ENCODE measurements at places on chromosomes 2 and 18.

- no peak overlapping the region for H3K4me3 ChIP-seq
- no peaks in the 10 kb centered on the region for H3K36me3 ChIP-seq
- H3K4me1 ChIP-seq: no peaks in the 10 kb centered on the region
These were observed 108.3 kb downstream of the DYSF start for GRCh38 chr2:71561441-71562267.

DNA sequence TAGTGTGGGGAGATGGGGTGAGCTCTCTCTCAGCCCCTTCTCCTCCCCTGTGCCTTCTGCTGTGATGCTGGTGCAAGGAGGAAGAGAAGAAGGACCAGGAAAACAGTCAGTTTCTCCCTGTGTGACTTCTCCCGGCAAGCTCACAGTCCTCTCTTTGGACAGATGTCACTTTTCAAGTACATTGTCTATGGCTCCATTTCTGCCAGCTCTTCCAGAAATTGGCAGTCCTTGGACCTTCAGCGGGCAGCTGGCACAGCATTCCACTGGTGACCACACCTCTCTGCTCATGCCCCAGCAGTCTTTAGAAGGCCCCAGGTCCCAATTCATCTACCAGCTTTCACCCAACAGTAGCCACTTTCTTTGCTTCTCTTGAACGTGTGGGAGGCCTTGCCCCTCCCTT is 63.9 kb downstream of the AOX1 start:
- H3K27me3 ChIP-seq: peaks cover 3% of the 10 kb centered on the region
- H3K4me1 ChIP-seq: no peaks in the 10 kb centered on the region
- no peak overlapping the region for H3K4me3 ChIP-seq
- no peak for DNase-seq
- no peaks in the 10 kb centered on the region for H3K36me3 ChIP-seq

DNA sequence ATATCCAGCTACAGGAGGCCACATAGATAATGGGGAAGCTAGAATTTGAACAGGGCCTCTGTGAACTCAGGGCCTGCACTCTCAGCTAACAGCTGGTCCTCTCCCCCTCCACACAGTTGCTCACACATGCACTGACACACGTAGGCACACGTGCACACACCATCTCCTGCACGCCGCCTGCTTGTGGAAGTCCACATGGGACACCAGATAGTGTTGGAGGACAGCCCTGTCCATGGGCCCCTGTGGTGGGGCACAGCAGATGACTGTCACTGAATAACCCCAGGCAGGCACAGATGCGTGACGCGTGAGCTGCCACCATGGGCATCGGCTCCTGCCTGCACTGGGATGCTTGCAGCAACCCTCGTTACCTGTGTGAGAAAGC is 52.9 kb downstream of the ADI1 start:
- no peak overlapping the region for H3K27ac ChIP-seq
- no peak overlapping the region for H3K4me3 ChIP-seq
- DNase-seq: no peak
- H3K4me1 ChIP-seq: peaks cover 3% of the 10 kb centered on the region
- no peaks in the 10 kb centered on the region for H3K27me3 ChIP-seq

- H3K27me3 ChIP-seq: no peaks in the 10 kb centered on the region
- no peak overlapping the region for H3K4me3 ChIP-seq
- no peak overlapping the region for H3K27ac ChIP-seq
These were observed 1995.5 kb upstream of the CELF4 start for GRCh38 chr18:39561126-39561525.

DNA sequence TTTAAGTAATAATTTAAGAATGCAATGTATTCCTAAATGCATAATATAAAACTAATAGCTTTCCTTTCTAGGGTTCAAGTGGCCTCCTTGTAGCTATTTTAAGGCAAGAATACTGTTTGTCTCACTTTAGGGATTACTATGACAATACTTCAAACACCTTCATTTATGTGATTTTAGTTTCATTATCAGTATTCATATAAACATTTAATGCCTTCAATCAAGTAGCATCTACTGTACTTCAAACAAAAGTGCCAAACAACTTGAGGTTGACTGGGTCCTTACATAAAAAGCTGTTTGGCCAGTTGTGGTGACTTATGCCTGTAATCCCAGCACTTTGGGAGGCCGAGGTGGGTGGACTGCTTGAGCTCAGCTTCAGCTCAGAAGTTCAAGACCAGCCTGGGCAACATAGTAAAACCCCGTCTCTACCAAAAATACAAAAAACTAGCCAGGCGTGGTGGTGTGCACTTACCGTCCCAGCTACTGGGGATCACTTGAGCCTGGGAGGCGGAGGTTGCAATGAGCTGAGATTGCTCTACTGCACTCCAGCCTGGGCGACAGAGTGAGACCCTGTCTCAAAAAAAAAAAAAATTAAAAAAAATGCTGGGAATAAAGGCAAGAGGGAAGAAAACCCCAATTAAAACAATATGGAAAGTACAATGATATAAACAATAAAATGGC is 9.3 kb downstream of the MEX3C start:
- peak overlapping the region; percentile 13 for H3K27ac ChIP-seq
- H3K4me1 ChIP-seq: peaks cover 83% of the 10 kb centered on the region
- H3K4me3 ChIP-seq: peak overlapping the region; percentile 12
- no peaks in the 10 kb centered on the region for H3K27me3 ChIP-seq

DNA sequence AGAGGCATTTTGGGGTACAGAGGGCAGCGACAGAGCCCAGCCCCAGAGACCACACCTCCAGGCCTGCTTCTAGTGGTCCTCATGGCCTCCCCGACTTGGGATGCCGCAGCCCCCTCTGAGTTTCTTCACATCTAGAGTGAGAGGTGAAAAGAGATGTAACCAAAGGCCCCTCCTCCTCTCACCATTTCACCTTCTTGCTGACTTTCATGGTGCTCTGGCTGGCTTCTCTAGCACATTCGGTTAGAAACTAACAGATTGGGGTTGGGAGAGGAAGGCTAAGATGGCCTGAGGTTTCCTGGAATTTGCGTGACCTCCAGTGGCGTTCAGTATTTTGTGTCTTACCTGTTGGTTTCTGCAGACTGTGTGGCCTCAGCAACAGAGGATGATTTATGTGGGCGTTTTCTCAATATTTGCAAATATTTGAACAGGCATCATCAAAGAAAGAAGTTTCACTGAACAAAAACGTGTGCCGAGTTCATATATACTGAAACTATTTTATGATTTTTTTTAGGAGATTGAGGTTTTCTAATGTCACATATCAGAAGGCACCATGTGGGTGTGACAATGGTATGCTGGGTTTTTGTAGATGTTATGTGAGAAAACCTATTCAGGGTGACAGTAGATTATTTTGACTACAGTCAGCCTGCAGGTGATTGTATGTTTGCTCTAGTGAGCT is 69.9 kb upstream of the BCL2L11 start:
- H3K36me3 ChIP-seq: peaks cover 7% of the 10 kb centered on the region
- H3K4me1 ChIP-seq: peaks cover 64% of the 10 kb centered on the region
- peak overlapping the region; percentile 91 for H3K27ac ChIP-seq
- no peak for DNase-seq
- peaks cover 35% of the 10 kb centered on the region for H3K27me3 ChIP-seq

- H3K4me1 ChIP-seq: peaks cover 6% of the 10 kb centered on the region
- no peaks in the 10 kb centered on the region for H3K27me3 ChIP-seq
- H3K36me3 ChIP-seq: no peaks in the 10 kb centered on the region
- no peak overlapping the region for H3K27ac ChIP-seq
These were observed 3.9 kb downstream of the ABCB11 start for GRCh38 chr2:169027234-169027633.

DNA sequence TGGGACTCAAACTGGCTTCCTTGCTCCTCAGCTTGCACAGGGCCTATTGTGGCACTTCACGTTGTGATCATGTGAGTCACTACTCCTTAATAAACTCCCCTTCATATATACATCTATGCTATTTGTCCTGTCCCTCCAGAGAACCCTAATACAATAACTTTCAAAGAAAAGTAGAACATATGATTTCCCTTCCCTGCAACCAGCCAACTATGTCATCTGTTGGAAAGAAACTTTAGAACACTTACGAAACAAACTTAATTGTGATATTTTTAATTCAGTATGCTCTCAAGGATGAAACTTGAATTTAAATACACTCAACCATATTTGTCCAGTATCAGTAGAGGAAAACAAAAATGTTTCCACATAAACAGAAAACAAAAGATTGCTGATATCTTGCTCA is 84.4 kb downstream of the DYM start:
- H3K4me1 ChIP-seq: no peaks in the 10 kb centered on the region
- DNase-seq: no peak
- no peak overlapping the region for H3K27ac ChIP-seq
- H3K36me3 ChIP-seq: peaks cover 24% of the 10 kb centered on the region
- H3K27me3 ChIP-seq: no peaks in the 10 kb centered on the region

DNA sequence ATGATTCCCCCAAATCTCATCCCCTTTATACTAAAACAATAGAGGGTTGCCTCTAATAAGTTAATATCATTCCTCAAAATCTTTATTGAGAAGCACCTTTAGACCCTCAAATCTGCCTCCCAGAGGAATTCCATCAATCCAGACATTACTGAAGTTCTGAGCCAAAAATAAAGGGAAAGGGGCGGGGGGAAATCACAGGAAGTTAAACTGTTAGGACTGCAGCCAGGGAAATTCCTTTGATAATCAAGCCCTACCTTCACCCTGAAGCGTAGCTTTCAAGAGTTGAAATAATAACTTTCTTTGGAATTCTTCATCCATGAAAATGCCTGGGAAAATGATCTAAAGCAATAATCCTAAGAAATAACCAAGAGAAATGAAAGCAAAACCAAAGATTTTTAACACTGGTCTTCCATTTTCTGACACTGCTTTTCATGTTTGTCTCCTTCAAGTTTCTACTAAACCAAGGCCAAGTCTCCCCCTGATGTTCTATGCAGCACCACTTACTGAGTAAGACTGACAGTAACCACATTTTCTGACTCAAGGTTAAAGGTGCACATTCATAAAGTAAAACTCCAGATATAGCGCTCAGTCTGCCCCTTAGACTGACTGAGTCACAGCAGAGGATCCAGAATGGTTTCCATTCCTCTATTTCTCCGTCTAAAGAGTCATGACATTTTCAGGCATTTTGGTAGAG is 78.2 kb downstream of the TCF4 start:
- H3K27ac ChIP-seq: peak overlapping the region; percentile 16
- peak overlapping the region; percentile 1 for H3K4me3 ChIP-seq
- no peak for DNase-seq
- H3K36me3 ChIP-seq: no peaks in the 10 kb centered on the region

DNA sequence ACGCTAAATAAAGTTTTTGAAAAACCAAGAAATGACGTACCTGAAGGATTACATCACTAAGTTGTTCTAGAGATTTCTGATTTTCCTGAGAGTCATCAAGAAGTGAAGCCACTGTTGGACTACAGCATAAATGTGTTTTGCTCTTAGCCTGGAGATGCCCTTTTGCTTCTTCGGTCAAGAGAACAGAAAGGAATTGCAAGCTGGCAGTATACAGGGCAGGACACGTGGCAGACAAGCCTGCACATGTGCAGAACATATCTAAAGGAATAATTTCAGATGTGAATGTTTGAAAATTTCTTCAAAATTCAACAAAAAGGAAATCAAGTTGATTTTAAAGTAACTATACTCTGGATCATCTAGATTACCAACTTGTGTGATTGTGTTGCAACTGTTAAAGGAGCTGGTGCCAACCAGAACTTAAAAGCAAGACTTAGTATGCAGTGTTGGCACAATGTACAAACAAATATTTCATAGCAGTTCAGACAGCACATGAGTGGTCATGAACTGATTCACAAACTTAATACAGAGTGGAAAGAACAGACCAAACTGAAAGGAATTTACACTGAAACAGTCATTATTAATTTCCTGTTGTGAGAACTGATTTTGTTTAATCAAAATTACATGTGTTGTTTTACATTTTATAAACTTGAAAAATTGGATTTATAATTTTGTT is 100.4 kb upstream of the CD226 start:
- no peak for DNase-seq
- H3K36me3 ChIP-seq: peaks cover 31% of the 10 kb centered on the region
- H3K27ac ChIP-seq: no peak overlapping the region
- H3K4me3 ChIP-seq: no peak overlapping the region

DNA sequence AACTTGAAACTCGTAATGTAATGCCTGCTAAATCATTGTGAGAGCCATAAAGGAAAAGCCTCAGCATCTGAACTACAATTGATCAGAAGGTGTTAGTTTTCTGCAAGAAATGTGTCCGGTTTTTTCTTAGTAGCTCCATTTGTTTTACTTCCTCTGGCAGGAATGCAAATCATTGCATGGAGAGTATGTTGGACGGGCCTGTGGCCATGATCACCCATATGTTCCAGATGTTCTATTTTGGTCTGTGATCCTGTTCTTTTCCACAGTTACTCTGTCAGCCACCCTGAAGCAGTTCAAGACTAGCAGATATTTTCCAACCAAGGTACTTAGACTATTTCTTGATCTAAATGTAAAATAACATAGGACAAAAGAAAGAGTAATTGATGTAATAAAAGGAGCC is 126.6 kb downstream of the DPP4 start:
- peaks cover 17% of the 10 kb centered on the region for H3K4me1 ChIP-seq
- no peaks in the 10 kb centered on the region for H3K36me3 ChIP-seq
- H3K4me3 ChIP-seq: no peak overlapping the region
- no peaks in the 10 kb centered on the region for H3K27me3 ChIP-seq
- H3K27ac ChIP-seq: no peak overlapping the region
- no peak for DNase-seq

Data from activated naive CD8-positive, alpha-beta T cell treated with anti-CD3 and anti-CD28 coated beads, Interleukin-2, amount 50 U/mL, for 24 hours (primary cell).